ENCODE measurements at places on chromosomes 11 and 22.

- no peak for DNase-seq
Observed at GRCh38 chr11:121592708-121593107, 139.9 kb upstream of the SORL1-AS1 start.

- DNase-seq: no peak
Observed at GRCh38 chr11:121553806-121554205, 101.0 kb upstream of the SORL1-AS1 start.

DNA sequence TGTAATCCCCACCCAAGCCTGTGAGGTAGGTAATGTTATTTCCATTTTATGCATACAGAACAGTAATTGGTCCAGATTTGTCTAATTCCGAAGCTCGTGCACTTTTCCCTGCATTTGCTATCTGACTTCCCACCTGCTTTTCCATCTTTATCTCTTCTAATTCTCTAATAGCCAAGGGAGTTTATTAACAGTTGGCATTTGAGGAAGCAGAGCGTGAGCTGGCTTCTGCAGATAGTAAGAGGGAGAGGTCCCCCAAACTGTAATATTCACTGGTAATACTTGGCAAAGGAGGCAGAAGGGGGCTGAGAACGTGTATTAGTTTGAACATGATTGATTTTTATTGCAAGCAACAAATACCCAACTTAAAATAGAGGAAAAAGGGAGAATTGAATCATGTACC is 110.8 kb upstream of the SPON1 start:
- DNase-seq: no peak

DNA sequence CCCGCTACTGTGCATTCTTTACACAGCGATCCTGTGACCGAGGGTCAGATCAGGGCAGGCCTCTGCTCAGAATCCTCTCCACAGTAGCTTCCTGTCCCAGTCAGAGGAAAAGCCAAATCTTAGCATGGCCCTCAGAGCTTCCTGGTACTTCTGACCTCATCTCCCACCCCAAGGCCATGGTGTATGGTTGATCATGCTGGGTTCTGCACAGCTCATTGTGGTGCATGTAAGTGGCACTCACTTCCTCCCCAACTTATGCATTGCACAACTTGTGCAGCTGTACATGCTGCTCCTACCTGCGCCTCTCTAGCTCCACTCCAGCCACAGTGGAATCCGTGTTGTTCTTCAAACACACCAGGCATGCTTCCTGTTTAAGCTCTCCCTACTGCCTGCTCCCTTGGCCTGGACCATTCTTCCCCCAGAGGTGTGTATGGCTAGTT is 20.3 kb downstream of the BMAL1 start:
- no peak for DNase-seq

DNA sequence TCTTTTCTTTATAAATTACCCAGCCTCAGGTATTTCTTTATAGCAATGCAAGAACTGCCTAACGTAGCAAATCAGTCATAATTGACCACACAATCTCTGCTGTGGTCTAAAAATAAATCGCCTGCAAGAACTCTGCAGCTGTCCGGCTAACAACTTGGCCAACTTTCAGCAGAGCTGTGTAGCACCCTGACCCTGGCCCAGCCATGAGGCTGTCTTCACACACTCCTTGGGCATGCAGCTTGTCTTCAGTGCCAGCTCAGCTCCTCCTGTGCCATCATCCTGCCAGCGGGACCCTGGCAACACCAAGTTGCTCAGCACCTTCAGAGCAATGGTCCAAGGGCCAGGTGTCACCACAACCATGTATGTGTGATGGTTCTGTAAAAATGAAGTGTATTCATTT is 355.6 kb downstream of the OPCML start:
- no peak for DNase-seq

DNA sequence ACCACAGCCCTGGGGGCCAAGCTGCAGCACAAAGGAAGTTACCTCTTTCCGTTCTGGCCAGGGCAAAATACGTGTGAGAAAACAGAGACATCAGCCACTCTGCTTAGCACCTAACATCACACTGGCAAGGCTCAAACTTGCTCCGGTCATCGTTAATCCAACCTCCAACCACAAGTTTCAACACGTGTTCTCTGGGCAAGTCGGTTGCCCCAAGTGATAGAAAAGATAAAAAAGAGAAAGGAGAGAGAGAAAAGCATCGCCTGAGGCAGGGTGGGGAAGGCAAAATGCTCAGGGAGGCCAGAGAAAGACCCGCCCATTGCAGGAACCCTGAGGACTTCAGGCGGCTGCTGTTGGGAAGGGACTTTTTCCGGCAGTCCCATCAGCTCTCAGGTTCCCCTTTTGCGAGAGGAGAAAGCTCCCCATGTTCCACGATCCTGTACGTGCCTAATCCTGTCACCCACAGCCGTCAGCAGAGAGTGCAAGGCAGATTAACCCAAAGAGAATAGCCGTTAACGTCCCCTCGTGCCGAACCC is 18.5 kb upstream of the B4GALNT4 start:
- DNase-seq: peak; percentile 96

GRCh38 chr11:101128571-101129202 is 926 bp downstream of the PGR start:
- DNase-seq: no peak

- peak; percentile 97 for DNase-seq
Observed at GRCh38 chr11:111841370-111842053, 29.9 kb downstream of the ALG9 start.

GRCh38 chr11:122976061-122976733 is 5.4 kb downstream of the BSX start:
- DNase-seq: no peak

DNA sequence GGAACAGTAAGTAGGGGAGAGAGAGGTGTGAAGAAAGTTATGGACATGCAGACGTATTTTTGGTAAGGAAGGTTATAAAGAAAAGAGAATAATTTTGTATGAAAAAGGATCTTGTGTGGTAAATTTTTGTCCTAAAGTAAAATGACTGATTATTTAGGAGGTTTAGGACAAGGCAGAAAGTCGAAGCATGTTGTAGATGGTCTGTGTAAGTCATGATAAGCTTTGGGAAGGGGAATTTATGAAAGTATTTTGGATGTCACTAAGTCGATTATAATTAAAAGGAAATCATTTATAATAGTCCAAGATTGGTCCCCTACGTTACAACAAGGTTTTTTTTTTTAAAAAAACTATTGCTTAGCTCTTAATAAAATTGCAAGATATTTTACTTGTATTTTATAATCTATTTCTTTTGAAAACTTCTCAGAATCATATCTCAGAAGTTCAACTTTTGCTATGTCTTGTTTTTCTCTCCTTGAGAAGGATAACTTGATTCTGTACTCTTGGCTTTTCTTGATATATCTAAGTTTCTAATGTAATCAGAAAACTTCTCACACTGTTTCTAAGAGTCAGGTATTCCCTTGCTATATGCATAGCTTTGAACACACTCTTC is 10.9 kb upstream of the CABP2 start:
- peak; percentile 58 for DNase-seq

DNA sequence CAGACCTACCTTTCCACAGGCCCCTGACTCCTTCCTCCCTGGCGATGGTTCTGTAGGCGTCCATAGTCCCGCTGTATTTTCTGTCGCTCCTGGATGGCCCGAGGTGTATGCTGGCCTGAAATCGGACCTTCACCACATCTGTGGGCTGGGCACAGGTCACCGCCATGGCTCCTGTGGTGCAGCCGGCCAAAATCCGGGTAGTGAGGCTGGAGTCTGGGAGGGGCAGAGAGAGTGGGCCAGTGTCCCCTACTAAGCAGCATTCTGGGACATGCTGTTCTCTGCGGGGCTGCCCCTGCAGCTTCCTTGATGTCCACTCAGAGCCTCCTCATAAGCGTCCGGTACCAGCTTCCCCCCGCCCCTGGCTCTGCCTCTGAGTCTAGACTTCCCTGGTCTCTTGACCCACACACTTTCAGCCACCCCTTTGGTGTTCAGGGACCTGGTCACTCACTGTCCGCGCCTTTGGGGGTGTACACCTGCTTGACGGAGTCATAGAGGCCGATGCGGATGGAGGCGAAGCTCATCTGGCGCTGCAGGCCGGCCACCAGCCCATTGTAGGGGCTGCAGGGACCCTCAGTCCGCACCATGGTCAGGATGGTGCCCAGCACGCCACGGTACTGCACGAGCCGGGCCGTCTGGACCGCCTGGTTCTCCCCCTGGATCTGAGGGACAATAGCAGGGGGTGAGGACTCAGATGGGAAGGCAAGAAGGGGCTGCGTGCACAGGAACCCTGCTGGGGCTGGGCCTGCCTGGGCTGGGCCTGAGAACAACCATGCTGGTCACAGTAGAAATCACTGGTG is 3.0 kb downstream of the UCP3 start:
- DNase-seq: no peak

GRCh38 chr22:40932396-40932795 is 18.8 kb upstream of the RBX1 start:
- no peak for DNase-seq

- DNase-seq: no peak
Observed at GRCh38 chr22:38080850-38081635, 2.9 kb downstream of the SLC16A8 start.

DNA sequence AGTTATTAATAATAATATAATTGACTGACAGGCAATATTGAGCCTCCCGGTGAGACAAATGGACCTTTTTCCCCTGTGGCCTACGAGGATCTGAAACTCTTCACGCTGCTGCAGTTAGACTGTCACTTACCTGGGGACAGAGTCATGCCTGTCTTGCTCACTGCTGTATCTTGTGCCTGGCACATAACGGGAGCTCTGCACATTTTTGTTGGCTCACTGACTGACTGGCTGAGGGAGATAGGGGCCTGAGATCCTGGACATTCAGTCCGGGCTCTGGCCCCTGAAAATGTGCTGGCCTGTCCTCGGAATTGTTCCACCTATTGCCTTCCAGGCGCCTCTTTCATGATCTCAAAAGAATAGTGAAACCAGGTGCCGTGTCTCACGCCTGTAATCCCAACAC is 743 bp upstream of the CD3D start:
- DNase-seq: no peak

- DNase-seq: no peak
Observed at GRCh38 chr11:63239254-63239653, 4.1 kb downstream of the SLC22A25 start.

GRCh38 chr11:31797190-31798056 is 13.7 kb downstream of the PAX6 start:
- no peak for DNase-seq

DNA sequence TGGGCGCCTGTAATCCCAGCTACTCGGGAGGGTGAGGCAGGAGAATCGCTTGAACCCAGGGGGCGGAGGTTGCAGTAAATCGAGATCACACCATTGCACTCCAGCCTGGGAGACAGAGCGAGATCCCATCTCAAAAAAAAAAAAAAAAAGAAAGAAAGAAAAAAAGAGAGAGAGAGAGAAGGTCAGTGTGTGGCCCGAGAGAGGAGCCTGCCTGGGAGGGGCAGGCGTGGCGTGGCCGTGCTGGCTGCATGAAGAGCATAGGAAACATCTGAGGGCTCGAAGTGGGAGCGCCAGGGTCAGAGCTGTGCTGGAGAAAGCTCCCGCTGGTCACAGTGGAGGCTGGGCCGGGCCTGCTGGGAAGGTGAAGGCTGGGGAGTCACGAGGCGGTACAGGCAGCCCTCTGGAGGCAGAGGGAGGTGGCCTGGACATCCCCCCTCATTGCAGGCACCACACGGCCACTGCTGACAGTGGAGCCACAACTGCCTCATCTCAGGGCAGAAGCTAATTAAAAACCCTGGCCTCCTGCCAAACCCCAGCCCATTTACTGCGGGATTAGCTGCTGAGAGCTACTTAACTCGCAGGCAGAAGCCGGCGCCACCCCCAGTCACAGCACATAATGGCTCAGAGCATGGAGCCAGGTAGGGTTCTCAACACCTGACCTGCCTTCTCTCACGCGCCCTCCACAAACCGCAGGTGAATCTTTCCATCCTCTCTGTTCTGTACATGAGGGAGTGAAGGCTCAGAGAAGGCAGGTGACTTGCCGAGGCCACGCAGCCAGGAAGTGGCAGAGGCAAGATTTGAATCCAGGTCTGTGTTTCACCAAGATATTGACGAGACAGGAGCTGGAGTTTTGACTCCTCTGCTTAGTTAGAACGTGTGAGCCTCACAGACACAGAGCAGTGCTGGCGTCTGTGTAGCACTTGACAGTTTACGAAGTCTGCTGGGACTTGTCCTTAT is 32.6 kb downstream of the NFAM1 start:
- peak; percentile 73 for DNase-seq

DNA sequence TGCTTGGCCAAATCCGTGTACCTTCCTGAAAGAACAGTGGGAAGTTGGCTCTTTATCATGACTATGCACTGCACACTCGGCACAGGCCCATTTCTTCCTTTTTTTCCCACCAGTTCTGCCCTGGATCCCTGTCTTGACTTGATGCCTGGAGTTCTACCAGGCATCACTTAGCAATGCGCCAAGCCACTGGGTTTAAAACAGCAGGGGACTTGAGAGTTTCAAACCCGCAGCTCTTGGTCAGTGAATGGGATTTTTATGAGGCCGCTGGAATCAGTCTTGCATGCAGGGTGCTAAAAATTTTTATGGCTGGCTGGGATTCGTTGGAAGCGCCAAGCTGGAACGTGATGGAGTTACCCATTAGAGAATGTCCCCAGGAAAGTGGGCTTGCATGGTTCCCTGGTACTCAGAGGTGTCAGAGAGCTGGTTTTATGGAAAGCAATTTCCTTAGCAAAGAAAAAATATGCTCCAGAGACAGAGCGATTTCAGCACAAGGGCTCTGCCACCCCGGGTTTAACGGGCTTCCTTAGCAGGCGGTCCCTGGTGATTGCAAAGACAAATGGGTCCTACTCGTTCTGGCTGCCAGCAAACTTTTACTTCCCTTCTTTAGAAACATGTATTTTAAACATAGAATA is 432.9 kb downstream of the TENM4 start:
- DNase-seq: no peak

GRCh38 chr11:10379426-10379825 is 74.6 kb downstream of the ADM start:
- DNase-seq: no peak

- DNase-seq: no peak
Observed at GRCh38 chr22:22248878-22249277, 4.3 kb downstream of the VPREB1 start.

- no peak for DNase-seq
Observed at GRCh38 chr11:2994336-2994730, 2.2 kb upstream of the NAP1L4 start.

- DNase-seq: no peak
Observed at GRCh38 chr11:32429477-32429876, 5.9 kb downstream of the WT1 start.

GRCh38 chr11:134033696-134034491 is 35.0 kb upstream of the JAM3 start:
- peak; percentile 75 for DNase-seq

GRCh38 chr11:10838881-10839280 is 19.0 kb downstream of the ZBED5 start:
- peak; percentile 81 for DNase-seq

- DNase-seq: no peak
Observed at GRCh38 chr22:27816552-27816951, 15.0 kb upstream of the MN1 start.

- no peak for DNase-seq
Observed at GRCh38 chr11:117462183-117462863, 134.7 kb downstream of the CEP164 start.

- peak; percentile 38 for DNase-seq
Observed at GRCh38 chr11:64516226-64516625, 74.8 kb upstream of the SLC22A12 start.

GRCh38 chr11:99371257-99371656 is 350.5 kb downstream of the CNTN5 start:
- DNase-seq: no peak

- no peak for DNase-seq
Observed at GRCh38 chr11:12565406-12565805, 108.8 kb upstream of the TEAD1 start.

GRCh38 chr11:77400271-77400670 is 73.6 kb downstream of the PAK1 start:
- no peak for DNase-seq

GRCh38 chr11:46667043-46667481 is 33.4 kb downstream of the ARHGAP1 start:
- no peak for DNase-seq
